ENCODE measurements at places on chromosomes 4 and X.
A peak's percentile ranks its signal among the peaks of the same experiment; 100 is the strongest.

- no peak for DNase-seq
Measured at GRCh38 chrX:45689971-45690370, 489.3 kb upstream of the DIPK2B start.

- DNase-seq: no peak
Measured at GRCh38 chrX:40867352-40867751, 132.0 kb upstream of the MED14 start.

- no peak for DNase-seq
Measured at GRCh38 chr4:187017147-187017546, 293.5 kb upstream of the FAT1 start.

DNA sequence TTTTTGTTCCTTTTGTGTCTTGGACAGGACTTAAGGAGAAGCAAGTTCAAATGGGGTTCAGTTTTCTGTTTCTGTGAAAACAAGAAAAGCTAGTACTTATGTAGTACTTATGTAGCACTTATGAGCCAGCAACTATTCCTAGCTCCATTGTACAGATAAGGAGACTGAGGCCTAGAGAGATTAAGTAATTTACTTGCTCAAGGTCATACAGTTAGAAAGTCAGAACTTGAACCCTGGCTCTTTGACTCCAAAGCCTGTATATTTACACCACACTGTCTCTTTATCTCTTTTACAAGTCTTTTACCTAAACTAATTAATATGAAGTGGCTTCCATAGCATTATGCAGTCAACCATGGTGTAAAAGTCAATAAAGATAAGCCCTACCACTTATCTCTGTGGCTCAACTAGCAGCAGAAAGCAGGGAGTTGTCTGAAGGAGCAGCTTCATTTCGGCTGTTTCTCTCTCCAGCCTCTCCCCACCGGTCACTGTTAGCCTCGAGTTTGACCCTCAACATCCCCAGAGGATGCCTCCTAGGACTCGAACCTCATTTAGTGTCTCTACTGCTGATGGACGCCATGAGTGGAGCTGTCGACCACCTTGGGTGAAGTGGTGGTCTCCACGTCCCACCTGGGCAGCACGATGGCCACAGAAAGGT, 209.9 kb downstream of the SHROOM3 start:
- peak; percentile 21 for DNase-seq

DNA sequence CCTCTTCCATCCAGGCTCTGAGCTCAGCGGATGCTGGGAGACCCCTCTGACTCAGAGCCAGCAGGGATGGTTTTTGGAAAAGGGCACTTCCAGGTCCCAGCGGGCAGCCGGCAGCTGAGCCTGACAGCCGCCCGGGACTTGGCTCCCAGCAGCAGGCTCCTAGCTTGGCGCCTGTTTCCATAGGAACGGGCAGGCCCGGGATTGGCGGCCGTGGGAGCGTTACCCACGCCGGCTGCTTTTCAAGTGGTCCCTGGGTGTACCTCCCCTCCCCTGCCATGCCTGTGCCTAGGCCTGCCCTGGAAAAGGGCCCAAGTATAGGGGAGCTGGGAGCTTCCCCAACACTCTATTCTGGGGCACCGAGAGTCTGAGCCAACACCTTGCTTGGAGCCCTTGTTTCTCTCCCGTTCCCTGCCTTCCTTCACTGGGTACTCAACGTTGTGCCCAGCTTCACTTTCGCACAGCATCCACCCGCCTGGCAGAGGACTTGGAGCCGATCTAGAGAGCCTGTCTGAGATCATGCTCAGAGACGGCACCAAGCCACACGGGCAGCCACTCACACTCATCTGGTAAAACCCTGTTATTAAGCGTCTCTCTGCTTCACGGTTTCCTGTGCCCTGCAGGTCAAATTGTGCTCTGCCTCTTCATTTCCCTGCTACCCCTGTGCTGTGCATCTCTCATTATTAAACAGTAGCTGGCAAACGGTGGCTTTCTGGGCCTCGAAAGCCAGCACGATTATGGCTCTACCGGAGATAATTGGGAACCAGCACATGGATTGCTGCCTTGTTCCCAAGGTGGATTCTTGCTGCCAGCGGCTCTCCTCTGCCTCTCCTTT, 521.5 kb downstream of the BCOR start:
- DNase-seq: peak; percentile 77

DNA sequence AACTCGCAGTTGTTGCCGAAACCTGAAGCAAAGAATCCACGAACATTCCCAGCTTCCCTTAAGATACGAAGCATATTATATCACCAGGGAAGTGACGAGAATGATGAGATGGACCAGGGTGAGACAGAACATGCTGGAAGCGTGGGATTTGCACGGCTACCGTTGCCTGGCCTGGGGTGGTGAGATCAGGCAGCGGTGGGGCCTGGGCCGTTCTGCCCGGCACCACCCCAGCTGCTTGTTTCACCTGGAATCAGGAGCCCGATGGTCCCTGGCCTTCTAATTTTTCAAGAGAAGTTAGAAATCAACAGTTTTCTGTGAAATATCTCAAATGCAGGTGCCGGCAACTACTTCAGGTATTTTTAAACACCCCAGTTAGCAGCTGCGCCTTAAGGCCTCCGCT, 5.7 kb downstream of the CLDN22 start:
- DNase-seq: no peak

DNA sequence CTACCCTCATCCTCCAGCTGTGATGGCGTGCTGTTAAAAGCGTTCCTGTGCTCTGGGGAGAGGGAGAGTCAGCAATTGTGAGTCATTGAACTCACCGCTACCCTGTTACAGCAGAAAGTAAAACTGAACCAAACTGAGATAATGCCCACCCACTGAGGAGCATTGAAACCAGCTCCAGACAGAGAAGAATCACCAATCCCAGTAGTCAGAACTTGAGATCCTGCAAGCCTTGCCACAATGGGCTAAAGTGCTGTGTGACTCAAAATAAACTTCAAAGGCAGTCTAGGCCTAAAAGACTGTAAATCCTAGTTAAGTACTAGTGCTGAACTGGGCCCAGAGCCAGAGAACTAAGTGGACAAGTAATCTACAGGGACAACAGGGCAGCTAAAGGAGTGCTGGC, 1394.2 kb upstream of the DIAPH2 start:
- no peak for DNase-seq

- DNase-seq: no peak
Measured at GRCh38 chr4:17170131-17170530, 271.7 kb upstream of the LDB2 start.

GRCh38 chr4:5084911-5085475, 33.7 kb downstream of the STK32B start:
- DNase-seq: no peak

- DNase-seq: no peak
Measured at GRCh38 chr4:162911349-162911748, 255.3 kb downstream of the NAF1 start.

DNA sequence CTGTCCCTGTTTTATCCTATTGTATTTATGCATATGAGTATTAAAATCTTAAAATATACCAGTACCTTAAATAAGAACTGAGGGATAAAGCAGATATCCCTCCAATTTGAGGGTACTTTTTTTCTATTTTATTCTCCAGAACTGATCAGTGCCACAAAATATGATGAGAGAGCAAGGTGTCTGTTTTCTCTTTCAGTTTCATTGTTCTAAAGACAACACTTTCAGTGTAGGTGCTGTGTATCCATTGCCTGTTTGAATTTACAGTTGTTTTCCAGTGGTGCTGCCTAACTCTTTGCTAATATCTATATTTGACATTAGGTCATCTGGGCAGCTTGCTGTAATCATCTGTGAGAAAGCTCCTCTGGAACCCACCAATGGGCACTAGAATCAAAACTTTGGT, 394.7 kb downstream of the IL1RAPL1 start:
- DNase-seq: no peak

DNA sequence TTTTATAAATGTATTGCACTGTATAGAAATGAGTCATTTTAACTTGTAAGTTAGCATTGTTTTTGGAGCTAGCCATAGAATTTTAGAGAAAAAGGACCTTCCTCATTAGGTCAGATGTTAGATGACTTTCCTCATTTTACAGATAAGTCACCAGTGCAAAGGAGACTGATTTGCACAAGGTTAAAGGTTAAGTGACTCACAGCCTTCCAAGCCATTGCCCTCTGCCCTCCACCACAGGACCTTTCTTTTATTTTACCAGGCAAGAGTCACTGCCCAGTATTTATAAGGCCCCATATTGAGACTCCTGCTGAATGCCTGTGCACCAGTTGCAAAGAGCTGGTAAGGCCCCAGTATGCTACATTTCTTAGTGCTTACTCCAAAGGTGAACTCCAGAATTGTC, 4.2 kb upstream of the ABCG2 start:
- DNase-seq: no peak

DNA sequence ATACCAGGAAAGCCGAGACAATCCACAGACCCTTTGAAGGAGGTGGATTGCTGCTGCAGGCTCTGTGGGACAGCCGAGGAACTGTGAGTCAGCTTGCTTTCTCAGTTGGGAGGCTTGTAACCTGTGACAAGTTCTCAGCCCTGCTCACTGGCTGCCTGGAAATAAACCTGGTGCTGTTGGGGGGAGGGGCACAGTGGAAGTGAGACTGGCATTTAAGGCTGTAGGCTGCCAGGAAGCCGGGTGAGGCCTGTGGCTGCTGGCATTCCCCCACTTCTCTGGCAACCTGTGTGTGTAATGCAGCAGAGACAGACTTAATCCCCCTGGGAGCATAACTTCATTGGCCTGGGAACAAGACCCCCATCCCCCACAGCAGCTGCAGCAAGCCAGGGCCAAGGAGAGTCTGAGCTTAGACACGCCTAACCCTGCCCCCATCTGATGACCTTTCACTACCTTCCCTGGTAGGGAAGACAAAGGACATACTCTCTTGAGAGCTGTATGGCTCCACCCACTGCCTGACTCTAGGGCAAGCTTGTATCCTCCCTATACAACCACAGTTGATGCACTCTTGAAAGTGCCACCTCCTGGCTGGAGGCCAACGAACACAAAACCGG, 64.1 kb downstream of the ALPK1 start:
- DNase-seq: no peak

GRCh38 chr4:2757426-2757825, 1.3 kb upstream of the TNIP2 start:
- DNase-seq: no peak

DNA sequence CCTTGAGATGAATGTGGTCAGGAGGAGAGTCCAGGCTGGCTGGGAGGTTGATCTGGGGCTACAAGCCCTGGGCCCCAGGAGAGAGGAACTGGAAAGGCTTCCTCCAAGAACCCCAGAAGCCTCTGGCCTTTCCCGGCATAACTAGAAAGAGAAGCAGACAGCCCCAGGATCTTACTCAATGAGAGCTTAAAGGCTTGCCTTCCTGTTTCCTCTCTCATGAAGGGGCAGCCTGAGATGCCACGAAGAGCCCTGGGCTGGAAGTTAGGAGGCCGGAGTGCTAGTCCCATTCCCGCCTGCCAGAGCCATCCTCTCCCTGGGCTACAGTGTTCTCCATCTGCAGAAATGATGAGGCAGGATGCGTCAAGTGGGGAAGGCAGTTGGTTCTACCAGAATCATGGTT, 20.1 kb upstream of the XPNPEP2 start:
- no peak for DNase-seq

DNA sequence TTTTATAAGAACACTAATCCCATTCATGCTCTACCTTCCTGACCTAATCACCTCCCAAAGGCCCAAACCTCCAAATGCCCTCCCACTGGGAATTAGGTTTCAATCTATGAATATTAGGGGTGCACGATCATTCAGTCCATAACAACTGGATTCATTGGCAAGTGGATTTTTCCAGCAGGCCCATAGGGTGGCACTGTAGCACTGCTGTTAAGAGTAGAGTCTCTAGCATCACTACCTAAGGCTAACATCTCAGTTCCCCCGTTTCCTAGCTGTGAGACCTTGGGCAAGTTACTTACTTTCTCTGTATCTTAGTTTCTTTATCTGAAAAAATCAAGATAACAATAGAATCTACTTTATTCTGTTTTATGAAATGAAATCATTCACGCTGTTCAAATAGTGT, 315.8 kb downstream of the STIM2 start:
- DNase-seq: peak; percentile 78

DNA sequence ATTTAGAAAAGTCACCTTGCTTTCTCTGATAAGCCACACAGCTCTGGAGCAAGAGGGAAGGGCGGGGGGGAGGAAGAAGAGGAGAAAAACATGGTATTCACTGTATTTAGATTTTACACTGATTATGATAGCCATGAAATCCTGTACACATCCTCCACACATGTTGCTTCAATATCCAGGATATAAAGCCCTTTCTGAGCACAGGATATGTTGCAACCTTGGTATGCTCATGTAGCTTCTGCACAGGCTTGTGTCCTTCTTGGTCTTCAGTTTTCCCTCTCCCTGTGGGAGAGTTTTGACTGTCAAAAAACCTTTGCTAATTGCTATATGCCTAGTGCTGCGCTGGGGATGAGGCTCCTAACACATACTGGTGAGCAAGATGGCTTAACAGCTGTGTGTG, 61.9 kb upstream of the DAPP1 start:
- no peak for DNase-seq

GRCh38 chrX:21612154-21612553, 46.0 kb downstream of the KLHL34 start:
- no peak for DNase-seq

DNA sequence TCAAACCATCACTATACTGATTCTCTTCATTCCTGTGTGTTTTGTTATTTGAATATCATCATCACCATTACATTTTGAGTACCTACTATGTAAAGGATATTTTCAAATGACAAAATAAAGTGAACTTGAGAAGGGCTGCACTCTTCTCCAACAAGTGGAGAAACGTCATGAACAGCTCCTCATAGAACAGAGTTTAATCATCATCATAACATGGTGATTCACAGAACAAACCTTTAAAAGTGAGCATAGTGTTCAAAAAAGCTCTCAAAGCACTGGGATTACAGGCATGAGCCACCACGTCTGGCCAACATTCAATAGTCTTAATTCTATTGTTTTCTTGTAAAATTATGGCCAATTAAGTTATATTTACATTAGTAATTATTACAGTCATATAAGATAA, 993.9 kb downstream of the PDHA2 start:
- no peak for DNase-seq

DNA sequence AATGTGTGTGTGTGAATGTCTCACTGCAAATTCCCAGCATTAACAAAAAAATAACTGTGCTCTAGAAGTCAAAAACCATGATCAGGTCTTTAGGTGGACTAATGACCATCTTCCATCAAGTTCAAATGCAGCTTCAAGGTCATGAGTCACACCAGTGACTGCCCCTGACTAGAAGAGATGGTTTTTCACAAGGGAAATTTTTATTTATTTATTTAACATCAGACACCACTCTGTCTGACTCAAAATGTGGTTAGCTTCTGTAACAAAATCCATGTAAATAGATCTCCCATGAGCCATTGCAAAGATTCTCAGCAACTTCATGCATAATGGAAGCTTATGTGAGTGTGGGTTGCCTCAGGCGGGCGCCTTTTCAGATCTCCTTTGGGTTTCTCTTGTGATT, 219.2 kb downstream of the KIT start:
- no peak for DNase-seq

DNA sequence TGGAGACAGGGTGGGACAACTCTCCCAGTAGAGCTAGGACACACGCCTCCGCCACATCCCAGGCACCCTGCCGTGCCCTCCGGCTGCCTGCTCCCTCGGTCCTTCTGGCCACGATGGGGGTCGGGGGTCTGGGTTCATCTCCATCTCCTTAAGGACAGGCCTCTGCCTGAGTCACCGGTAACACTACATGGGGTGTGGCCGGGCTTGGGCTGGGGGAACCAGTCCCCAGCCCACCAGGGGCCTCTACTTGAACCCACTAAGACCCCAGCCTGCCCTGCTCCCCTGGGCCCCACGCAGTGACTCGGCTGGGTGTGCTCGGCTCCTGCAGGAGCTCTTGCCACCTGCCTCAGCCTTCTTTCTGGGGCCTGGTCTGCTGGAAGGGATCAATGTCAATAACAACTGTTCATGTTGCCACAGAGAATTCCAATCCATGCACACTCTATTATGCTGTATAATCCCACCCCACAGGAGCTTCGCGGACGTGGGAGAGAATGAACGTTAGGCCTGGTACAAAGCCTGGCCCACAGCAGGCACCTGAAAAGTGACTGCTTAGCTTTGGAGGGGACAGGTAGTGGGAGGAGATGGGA, 177.7 kb upstream of the PSAPL1 start:
- DNase-seq: no peak
